ENCODE measurements at places on chromosomes 4 and X.

GRCh38 chr4:187544461-187545053, 451.0 kb upstream of the ZFP42 start:
- DNase-seq = no peak

DNA sequence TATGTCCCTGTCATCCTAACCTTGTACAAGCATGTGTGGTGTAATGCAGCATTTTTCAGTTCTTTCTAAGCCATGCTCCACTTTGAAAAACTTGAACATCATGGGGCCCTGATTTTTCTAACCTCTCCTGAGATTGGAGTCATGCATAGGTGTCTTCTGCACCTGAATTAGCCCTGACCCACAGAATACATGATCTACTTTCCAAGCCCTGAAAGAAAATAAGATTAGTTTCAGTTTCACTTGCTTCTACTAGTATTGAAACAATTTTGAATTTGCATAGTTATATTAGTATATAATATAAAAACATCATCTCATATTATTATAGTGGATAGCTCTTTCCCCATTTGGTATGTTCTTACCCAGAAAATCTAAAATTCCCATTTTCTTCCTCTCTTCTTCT, 178.2 kb downstream of the HS3ST1 start:
- DNase-seq = no peak

GRCh38 chr4:7171191-7171900, 21.0 kb upstream of the SORCS2 start:
- DNase-seq = no peak

DNA sequence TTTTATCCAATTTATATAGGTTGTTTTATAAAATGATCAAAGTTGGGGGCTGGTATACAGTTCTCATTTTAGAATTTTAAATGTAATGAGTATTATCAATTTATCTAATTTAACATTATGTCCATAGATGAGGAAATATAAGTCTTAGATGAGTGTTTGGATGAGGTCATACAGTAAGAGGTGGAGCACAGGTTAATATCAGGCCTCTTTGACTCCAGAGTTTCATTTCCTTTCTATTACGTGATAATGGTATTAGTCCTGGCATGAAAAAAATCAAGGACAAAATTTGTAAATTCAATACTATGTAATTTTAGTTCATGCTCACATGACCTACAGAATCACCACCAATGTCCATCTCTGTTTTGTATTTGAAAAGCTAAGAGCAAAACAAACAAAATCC, 269.8 kb downstream of the FSTL5 start:
- DNase-seq = no peak

DNA sequence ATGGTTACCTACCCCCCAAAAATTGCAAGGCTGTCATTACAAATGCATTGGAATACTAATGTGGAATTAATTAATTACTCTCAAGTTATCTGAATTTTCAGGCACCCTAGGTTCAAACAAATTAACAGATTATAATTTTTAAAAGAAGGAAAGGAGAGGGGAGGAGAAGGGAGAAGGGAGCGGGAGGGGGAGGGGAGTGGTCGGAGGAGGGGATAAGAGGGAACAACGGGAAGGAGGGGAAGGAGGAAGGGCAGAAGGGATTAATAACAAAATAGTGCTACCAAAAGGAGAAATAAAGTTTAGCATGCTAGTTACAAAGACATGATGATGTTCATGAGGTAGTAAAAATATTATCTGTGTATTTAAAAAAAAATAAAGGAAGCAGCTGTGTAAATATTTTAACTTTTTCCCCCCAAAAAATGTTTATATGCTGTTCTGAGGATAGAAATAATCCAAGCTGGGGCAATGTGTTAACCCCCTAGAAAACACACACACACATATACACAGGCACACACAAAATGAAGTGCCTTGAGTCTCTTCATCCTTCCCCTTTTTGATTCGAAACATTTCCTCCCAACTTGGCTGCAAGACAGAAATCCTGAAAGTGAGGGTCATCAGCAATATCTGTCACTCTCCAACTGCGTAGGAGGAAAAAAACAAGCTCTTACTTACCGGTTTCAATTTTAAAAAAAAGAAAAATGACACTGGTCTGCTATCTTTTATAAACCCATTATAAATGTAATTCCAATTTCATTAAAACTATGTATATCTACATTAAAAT, 58.8 kb downstream of the PPP3CA start:
- no peak for DNase-seq

GRCh38 chr4:10021653-10022023, 341 bp upstream of the SLC2A9 start:
- no peak for DNase-seq

- DNase-seq = no peak
These were observed 5.9 kb upstream of the SEPTIN6 start for GRCh38 chrX:119698845-119699244.

DNA sequence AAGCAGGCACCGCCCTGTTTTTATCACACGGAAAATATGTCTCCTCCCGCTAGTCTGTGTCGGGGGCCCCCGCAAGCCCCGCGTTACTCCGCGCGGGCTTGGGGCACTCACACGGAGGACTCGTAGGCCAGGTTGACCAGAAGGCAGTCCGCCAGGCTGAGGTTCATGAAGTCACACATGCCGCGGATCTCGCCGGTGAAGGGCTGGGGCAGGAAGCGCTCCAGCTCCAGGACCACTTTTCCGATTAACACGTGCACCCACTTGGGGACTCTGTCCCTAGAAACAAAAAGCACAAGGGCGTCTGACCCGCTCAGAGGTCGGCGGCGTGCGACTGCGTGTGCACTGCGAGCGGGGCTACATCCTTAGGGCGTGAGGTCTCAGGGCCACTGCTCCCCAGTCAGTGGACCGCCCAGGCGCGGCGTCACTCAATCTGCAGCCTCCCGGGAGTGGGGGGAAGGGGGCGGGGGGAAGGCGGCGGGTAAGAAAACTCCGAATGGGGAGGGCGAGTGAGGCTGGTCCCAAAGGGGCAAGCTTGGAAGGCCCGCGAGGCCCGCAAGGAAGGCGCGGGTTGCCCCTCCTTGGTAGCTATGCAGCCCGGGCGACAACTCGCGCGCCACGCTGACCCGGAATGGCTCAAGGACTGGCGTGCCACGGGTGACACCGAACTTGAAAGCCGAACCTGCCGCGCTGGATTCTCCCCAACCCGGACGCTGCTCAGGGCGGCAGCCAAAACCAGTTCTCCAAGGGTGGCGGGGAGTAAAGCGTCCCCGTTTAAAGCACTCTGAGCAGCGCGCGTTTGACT, 722 bp downstream of the NAAA start:
- no peak for DNase-seq

DNA sequence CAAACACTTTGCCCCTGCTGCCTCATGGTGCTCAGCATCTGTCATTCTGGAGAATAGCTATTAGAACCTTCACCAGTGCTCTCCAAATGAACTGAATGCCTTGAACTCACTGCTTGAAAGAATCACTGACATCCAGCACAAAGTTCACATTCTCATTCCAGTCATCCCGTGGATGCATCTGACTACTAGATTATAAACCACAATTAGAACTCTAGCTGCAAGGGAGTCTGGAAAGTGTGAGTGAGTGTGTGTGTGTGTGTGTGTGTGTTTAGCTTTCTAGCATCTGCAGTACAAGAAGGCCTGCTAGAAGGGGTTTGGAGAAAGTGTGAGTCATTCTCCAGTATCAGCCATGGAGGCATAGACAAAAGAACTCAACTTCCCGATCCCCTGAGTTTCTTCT, 71.3 kb upstream of the DYNLT3 start:
- no peak for DNase-seq

DNA sequence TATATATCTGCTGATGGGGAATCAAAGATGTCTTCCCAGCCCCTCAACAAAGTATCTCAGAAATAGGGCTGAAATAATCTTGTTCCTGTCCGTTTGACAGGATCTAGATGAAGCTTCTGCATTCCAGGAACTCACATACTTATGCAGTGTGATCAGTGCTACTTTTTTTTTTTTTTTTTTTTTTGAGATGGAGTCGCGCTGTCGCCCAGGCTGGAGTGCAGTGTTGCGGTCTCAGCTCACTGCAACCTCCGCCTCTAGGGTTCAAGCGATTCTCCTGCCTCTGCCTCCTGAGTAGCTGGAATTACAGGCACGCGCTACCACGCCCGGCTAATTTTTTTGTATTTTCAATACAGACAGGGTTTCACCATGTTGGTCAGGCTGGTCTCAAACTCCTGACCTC, 36.4 kb downstream of the DHX15 start:
- DNase-seq = no peak

GRCh38 chr4:6568689-6569332, 6.2 kb upstream of the MAN2B2 start:
- no peak for DNase-seq

GRCh38 chr4:185774845-185775680, 36.9 kb downstream of the SORBS2 start:
- DNase-seq = no peak

GRCh38 chrX:13892856-13893255, 76.0 kb upstream of the GPM6B start:
- no peak for DNase-seq

- DNase-seq = no peak
These were observed 778.1 kb upstream of the GRID2 start for GRCh38 chr4:91525621-91526020.

DNA sequence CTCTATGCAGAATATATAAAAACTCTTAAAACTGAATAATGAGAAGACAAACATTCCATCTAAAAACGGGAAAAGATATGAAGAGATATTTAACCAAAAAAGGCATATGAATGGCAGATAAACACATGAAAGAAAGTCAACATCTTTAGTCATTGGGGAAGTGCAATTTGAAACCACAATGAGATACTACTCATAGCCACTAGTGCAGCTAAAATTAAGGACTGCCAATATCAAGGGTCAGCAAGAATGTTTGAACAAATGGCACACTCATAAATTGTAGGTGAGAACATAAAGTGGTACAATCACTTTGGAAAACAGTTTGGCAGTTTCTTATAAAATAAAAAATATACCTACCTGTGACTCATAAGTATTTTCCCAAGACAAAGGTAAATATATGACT, 534.9 kb upstream of the DIPK2B start:
- no peak for DNase-seq

DNA sequence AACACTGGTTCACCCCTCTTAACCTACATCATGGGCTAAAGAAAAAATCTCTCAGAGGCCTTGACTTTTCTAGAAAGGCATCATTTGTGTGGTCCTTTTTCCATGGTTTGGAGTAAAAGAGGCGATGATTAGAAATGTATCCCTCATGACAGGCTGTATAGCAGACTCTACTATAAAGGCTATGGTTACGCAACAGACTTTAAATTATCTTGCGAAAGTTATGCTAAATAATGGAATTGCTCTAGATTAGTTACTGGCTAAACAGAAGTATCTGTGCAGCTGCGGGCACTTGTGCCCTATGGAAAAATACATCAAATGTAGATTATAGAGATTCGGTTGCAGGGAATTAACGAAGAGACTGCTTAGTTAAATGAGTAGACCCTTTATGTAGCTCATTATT, 101.6 kb downstream of the TMEM47 start:
- DNase-seq = no peak

GRCh38 chr4:112704991-112705845, 68.3 kb downstream of the LARP7 start:
- DNase-seq = no peak

- no peak for DNase-seq
These were observed 416.6 kb downstream of the FGF13 start for GRCh38 chrX:138294951-138295350.

DNA sequence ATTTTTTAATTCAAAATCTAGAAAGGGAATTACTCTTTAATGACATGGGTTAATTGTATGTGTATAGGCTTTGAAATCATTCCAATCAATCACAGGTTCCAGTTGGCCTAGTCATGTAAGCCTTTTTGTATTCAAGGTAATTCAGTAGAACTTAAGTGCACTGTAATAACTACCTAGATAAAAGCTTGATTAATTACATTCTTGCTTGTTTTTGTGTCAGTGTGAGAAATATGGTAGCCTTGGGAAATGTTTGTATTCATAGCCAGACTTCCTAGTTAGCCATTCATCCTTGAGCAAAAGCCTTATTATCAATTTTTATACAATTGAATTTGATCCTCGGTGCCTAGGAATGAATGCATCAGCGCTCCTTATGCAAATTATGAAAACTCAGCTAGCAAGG, 33.5 kb downstream of the TKTL2 start:
- DNase-seq = no peak

DNA sequence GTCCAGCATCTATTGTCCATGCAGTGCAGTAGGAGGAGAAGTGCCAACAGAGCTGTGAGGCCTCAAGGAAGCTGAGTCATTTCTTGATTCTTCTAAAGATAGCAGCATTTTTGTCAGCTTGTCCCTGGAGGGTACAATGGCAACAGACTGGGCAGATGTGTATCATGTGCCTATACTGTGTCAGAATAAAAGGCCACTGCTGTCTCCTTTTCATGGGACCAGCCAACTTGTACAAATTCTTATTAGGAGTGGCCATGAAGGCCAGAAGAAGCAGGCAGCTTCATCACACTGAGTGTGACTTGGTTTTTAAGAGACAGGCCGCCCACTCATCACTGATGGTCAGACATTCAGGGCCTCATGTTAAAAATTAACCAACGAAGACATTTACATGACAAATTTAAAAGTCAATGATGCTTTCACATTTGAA, 185.0 kb upstream of the FAM241A start:
- DNase-seq = no peak

- DNase-seq = peak; percentile 87
These were observed 94.2 kb downstream of the CXCL13 start for GRCh38 chr4:77699731-77700210.
